ENCODE measurements at places on chromosomes 11 and 22.

GRCh38 chr11:77200351-77201268 lies 72.6 kb downstream of the MYO7A start:
- no peaks in the 10 kb centered on the region for H3K36me3 ChIP-seq
- no peaks in the 10 kb centered on the region for H3K4me1 ChIP-seq
- no peaks in the 10 kb centered on the region for H3K27me3 ChIP-seq
- DNase-seq, result no peak

- no peaks in the 10 kb centered on the region for H3K27me3 ChIP-seq
- H3K4me3 ChIP-seq, result no peak overlapping the region
- H3K36me3 ChIP-seq, result no peaks in the 10 kb centered on the region
- H3K27ac ChIP-seq, result no peak overlapping the region
- no peaks in the 10 kb centered on the region for H3K4me1 ChIP-seq
These were observed 40.2 kb downstream of the ZNF195 start for GRCh38 chr11:3338569-3339339.

- H3K4me1 ChIP-seq, result no peaks in the 10 kb centered on the region
- no peak overlapping the region for H3K4me3 ChIP-seq
- no peaks in the 10 kb centered on the region for H3K27me3 ChIP-seq
- no peaks in the 10 kb centered on the region for H3K36me3 ChIP-seq
- H3K27ac ChIP-seq, result no peak overlapping the region
These were observed 16.2 kb upstream of the LDLRAD3 start for GRCh38 chr11:35927682-35928081.

DNA sequence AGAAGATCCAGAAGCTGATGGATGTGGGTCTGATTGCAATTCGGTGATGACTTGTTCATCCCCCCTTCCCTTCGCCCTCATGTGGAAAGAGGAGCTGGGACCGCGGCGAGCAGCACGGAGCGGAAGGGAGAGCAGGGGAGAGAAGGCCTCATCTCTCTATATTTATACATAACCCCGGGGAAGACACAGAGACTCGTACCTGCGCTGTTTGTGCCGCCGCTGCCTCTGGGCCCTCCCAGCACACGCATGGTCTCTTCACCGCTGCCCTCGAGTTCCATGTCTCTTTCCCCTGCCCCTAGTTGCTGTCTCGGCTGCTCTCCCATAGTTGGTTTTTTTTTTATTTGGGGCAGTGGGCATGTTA lies 2.5 kb upstream of the FERMT3 start:
- H3K4me3 ChIP-seq, result no peak overlapping the region
- H3K27me3 ChIP-seq, result no peaks in the 10 kb centered on the region
- H3K36me3 ChIP-seq, result peaks cover 31% of the 10 kb centered on the region
- H3K27ac ChIP-seq, result no peak overlapping the region
- peaks cover 26% of the 10 kb centered on the region for H3K4me1 ChIP-seq
